ENCODE measurements at places on chromosomes 12 and 14.

GRCh38 chr12:76711241-76711640 is 52.7 kb upstream of the ZDHHC17 start:
- no peak for DNase-seq

- DNase-seq = peak; percentile 62
Measured at GRCh38 chr14:73237786-73238423, 599 bp downstream of the PAPLN start.

DNA sequence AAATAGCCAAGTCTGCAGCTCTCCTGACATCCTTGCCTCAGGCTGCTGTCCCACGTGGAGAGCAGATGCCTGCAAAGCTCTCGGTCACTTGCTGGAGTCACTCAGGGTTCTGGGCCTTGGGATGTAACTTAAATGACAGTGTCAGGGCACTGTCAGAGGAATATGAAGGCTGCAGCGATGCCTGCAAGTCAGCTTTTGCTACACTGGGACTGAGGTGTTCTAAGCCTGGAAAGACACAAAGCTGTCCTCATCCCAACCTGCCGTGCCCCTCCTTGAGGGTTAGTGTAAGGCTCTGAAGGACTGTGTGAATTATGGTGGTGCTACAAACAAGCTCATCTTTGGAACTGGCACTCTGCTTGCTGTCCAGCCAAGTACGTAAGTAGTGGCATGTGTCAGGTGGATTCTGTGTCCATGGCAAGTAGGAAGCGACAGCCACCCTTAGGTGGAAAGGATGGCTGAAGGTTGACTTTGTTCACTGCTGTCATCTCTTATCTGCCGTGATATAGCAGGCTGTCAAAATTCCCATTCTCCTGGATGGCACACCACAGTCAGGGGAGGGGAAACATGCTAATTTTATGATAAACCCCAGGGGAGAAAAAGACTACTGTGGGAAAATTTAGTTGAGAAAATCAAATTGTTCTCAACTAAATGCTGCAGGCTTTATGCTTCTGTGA is 79.9 kb downstream of the DAD1 start:
- DNase-seq = no peak

DNA sequence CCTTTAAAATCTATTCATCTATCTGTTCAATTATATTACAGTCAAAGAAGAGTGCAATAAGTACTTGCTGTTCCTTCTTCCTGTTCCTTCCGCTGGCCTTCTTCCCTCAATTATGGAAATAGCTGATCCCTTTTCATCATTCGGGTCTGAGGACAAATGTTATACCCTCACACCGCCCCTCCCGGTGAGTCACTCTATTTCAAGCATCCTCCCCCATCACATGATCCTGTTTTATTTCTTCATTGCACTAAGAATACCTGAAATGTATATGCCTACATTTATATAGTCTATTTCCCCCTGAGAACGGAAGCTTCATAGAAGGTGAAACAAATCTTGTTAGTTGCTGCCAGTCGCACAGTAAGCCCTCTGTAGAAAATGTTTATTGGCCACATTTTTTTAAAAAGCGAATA is 2.5 kb downstream of the SLC38A1 start:
- no peak for DNase-seq

- DNase-seq = peak; percentile 16
Measured at GRCh38 chr12:1836854-1837421, 16.6 kb downstream of the LRTM2 start.

DNA sequence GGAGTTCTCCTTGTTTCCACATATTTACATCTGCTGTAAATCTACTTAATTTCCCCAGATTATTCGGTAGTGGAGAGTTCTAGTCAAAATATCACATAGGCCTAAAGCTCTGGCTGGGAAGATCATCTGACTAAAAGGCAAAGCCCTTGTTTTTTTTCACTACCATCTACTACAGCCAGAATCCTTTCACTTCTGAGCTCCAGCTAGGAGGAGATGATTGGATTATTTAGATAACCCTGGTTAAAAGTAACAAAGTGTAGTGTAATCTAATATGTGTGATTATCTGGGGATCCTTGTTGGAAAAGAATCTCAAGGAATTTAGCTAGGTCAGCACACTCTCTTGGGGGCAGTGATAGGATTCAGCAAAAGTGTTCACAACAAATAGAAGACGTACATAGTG is 125.4 kb downstream of the DYRK2 start:
- no peak for DNase-seq

GRCh38 chr14:100107236-100107635 is 42.0 kb downstream of the EVL start:
- DNase-seq = no peak

GRCh38 chr12:70609739-70610491 is 27.3 kb downstream of the PTPRB start:
- DNase-seq = peak; percentile 29

- peak; percentile 81 for DNase-seq
Measured at GRCh38 chr12:44875954-44876543, at the start of gene NELL2. Gene NELL2, minus strand, starts transcription at chr12:44876315. Its CDS starts 446 bp downstream, at chr12:44875869.

DNA sequence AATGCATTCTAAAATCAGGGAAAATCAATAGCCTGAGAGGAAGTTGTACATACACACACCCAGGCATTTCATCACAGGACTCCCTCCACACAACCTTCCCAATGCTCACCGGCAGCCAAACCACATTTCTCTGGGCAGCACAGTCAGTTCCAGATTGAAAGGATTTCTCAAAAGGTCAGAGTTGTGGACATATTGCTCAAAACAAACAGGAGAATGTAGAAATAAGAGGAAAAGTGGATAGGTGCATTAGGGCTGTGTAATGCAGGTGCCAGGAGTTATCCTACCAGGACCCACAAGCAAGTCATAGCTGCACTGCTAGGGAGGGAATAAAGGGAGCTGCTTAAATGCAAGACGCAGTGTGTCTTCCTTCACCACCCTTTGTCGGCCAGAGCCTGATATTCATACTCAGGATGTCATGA is 62.9 kb downstream of the GCH1 start:
- no peak for DNase-seq

GRCh38 chr14:67269298-67270060 is 28.2 kb downstream of the PALS1 start:
- no peak for DNase-seq

GRCh38 chr14:35122696-35123387 is 490 bp downstream of the PRORP start:
- peak; percentile 24 for DNase-seq

- DNase-seq = peak; percentile 54
Measured at GRCh38 chr14:65351493-65352194, 60.9 kb upstream of the FUT8 start.

DNA sequence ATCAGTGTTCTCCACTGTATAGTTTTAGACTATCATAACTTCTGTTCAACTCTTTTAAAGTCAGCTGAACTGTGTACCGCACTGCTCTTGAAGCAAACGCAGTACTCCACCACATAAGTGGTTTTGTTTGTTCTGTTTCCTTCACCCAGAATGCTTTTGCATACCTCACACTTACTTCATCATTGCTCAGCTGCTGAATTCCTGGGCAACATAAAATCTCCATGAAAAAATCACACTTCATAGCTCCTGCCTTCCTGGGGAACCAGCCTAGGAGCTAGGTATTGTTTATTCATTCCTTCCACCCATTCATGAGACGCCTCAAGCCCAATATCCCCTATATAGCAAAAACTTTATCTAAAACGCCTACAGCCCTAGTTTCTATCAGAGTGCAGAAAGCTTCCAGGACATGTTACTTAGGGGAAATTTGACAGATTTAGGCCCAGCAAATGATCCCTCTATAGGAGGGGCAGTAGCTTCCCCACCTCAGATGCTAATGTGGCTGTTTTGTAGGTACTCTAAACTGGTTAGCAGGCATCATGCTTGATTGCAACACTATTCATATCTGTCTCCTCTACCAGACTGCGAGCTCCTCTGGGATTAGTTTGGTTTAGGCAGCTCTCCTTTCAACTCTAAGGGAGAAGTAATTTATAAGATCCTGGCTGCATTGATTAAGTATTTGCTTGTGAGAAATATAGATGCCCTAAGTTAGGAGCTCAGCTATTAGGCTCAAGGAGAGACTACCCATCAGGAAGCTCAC is 44.5 kb downstream of the LRRC9 start:
- no peak for DNase-seq

DNA sequence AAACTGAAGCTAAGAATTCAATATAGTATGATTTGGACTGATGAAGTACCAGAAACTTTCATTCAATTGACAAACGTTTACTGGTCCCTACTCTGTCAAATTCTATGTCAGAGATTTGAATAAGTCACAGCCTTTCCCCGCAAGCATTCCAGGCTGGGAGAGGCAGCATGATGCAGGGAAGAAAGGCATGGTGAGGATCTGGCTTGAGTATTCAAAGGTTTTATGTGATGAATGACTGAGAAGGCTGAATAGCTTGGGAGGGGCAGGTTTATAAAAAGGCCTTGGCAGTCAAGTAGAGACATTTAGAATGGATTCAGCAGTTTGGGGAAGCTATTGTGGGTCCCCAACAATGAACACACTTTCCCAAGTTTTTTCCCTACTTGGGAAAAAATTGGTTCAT is 431.8 kb downstream of the DPF3 start:
- DNase-seq = no peak

DNA sequence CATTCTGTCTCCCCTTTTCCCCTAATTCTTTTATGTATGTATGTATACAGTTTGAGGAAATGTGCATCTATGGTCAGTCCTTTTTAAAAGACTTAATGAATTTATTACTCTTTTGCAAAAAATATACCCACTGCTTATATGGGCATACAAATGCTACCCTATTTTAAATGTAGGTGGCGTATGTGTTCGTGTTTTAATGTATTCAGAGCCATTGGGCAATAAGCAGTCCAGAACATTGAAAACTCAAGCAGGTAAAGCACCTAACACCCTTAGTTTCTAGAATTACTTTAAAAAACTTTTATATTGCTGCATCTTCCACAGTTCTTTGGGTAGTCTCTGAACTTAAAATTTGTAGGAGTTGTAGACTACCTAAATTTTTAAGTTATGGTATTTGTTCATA is 42.6 kb upstream of the A2ML1 start:
- DNase-seq = no peak

GRCh38 chr14:87013583-87013982 is 979.4 kb downstream of the GALC start:
- DNase-seq = no peak

- DNase-seq = peak; percentile 87
Measured at GRCh38 chr12:132614861-132615578, 3.6 kb upstream of the P2RX2 start.

DNA sequence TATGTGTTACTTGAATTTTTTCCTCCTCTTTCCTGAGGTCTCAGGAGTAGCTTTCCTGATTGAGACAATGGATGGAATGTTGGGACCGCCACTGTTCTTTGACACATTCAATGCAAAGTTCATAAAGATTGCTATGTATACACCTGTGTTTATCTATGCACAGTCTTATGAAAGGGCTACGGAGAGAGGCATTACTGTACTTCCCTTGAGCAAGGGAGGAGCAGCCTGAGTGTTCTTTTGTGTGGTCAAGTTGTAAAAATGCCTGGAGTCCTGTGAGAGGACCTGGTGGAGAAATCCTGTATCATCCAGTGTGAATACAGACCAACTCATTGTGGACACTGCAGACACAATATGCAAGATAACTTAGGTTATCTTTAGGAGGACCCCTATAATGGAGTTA is 1.2 kb downstream of the SRGAP1 start:
- DNase-seq = no peak

GRCh38 chr14:54730156-54730961 is 163.4 kb downstream of the SAMD4A start:
- DNase-seq = peak; percentile 57

DNA sequence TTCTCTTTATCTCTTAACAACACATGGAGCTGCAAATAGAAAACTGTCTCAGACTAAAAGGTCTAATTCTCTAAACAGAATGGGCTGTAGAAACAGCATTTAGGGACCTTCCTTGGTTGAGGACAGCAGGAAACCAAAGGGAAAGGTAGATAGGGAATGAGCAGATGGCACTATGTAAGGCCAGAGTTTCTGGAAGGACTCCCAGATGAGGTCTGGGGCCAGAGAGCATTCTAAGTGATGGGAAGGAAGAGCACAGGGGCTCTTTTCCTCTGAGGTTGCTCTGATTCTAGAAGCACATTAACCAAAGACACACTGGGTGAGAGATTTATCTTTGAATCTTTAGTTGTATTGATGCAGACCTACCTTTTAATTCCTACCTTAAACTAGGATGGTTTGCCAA is 79.4 kb downstream of the TPH2 start:
- no peak for DNase-seq

DNA sequence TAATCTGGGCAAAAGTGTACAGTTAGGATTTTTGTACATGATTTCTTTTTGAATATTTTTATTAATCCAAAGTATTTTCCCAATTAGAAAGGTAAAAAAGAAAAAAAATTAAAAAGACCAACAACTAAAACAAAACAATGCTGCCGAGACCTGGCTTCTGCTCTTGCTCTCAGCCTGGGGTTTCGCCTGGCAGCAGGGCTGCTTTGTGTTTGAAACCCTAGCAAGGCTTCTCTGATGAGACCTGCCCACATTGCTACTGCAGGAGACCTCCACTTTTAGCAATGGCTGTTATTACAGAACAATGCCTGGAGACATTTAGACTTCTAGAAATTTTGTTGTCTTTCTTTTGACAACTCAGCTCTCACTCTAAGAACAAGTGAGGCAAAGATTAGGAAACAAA is 1153.0 kb upstream of the TMEM132C start:
- no peak for DNase-seq

GRCh38 chr12:52975820-52976573 is 27.1 kb downstream of the KRT18 start:
- DNase-seq = no peak

- no peak for DNase-seq
Measured at GRCh38 chr12:14981049-14981448, 8.2 kb downstream of the PDE6H start.

GRCh38 chr14:36020120-36021029 is 156.1 kb downstream of the PTCSC3 start:
- no peak for DNase-seq

- DNase-seq = no peak
Measured at GRCh38 chr12:66915306-66915904, 236.5 kb upstream of the GRIP1 start.

Measured in GM13976 (cell line).